ENCODE measurements at places on chromosomes 1 and 21.
A peak's percentile ranks its signal among the peaks of the same experiment; 100 is the strongest.

DNA sequence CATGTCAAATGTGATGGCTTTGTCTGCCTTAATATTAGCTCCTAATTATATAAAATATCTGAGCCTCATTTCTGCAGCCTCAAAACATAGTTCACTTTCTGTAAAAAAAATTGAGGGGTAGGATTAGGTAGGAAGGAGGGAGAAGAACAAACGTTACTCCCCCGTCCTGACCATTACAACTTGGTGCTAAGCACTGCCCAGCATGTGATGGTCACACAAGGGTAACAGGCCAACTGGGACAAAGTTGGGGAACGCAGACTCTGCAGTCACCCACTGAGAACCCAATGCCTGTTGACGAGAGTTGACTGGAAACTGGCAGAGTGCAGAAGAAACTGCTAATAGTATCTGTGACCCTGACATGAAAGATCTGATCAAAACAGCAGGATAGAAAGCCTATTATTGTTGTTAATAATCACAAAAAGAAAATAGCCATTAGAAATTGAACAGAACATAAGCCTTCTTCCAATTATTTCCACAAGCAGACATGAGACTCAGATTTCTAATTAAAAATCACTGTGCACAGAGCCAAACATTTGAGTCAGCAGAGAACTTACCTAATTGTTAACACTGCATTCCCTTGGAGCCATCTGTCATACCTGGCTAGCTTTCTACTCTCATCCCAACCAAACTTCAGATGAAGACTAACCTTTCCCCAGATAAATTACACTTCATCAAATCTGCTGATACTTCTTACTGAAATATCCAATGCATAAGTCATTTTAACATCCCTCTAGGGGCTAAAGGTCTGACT lies 5.5 kb downstream of the SORT1 start:
- DNase-seq, result no peak

GRCh38 chr1:93629101-93630059 lies 52.3 kb downstream of the BCAR3 start:
- DNase-seq, result peak; percentile 70

GRCh38 chr1:108129999-108130398 lies 70.1 kb downstream of the SLC25A24 start:
- DNase-seq, result no peak

DNA sequence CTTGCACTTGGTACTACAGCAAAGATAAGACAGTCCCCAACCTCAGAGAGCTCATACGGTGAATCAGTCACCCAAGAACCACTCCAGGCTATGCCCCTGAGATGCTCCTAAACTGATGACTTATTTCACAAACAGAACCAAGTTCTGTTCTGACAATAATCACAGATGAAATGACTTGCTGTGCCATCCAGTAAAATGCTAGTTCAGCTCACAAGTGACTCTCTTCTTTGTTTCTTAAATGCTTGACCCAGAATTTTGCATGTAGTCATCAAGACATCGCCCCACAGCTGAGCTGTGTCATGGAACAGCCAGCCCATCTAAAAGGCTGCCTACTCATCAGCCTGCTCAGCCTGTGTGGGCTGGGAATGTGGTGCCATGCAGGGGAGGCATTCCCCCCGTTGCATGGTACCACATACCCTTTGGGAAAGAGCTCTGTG lies 6.1 kb upstream of the SLC19A2 start:
- DNase-seq, result no peak

DNA sequence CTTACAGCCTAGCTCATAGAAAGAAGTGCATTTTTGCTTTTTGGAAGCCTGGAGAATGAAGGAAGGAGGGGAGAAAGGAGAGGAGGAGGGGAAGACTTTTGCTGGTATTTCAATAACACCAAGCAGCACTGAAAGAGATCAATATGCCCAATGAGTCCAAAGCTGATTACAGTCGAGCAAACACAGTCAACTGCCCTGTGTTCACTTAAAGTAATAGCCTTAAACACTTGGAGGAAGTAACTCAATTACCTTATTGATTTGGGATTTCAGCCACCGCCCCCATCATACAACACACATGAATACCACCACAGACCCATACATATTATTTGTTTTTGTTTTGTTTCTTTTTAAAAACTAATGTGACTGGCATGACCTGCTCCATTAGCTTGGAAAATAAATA lies 23.3 kb upstream of the RXRG start:
- DNase-seq, result no peak

DNA sequence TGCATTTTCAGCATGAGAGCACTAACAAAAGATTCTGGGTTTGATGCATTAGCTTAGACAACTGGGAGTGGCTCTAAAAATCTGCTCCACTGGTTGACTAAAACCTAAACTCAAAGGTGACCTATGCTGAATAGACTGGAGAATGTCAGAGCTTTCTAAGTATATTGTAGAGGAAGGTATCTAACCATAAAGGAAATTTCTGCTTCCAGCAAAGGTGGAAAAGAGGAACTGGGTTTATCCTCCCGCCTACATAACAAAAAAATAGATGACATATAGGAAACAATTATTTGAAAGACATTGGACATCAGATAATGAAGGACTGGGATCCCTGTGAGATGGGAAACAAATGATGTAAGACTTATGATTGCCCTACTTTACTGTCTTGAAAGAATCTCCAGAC lies 35.8 kb upstream of the CR2 start:
- DNase-seq, result no peak

DNA sequence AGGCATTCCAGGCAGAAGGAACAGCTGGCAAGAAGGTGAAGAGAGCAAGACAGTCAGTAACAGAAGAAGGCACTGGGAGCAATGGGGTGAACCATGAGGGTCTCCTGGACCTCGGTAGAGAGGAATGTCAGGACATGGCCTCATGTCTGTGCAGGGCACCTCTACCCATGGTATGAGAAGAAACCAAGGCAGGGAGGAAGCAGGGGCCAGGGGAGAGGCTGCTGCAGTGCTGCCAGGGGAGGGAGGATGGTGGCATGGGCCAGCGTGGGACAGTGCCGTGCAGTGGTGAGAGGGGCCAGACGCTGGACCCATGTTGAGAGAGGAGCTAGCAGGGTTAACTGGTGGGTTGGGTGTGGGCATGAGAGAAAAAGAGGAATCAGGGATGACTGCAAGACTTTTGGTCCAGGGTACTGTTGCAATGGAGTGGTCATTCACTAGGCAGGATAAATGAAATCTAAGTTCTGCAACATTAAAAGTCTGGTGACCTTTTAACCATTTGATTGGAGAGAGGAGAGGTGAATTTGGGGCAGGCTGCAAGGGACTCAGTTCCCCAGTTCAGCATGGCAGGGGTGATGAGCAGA lies 577.6 kb downstream of the MATN1 start:
- DNase-seq, result no peak

DNA sequence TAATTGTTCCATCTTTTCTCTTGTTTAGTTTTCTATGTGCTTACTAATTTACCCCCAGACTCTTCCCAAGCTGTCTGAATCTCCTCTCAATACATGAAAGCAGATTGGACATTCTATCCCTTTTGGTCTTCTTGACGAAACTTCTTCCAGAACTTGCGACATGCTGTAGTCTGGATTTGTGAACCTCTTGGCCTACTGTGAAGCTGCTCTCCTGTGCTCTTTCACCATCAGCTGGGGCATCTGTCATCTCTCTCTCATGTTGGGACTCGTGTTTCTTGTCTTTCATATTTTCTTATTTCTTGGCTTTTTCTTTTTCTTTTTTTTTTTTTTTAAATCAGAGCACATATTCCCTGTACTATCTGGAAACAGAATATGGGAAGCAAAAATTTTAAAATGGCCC lies 6.8 kb downstream of the CPT2 start:
- no peak for DNase-seq

DNA sequence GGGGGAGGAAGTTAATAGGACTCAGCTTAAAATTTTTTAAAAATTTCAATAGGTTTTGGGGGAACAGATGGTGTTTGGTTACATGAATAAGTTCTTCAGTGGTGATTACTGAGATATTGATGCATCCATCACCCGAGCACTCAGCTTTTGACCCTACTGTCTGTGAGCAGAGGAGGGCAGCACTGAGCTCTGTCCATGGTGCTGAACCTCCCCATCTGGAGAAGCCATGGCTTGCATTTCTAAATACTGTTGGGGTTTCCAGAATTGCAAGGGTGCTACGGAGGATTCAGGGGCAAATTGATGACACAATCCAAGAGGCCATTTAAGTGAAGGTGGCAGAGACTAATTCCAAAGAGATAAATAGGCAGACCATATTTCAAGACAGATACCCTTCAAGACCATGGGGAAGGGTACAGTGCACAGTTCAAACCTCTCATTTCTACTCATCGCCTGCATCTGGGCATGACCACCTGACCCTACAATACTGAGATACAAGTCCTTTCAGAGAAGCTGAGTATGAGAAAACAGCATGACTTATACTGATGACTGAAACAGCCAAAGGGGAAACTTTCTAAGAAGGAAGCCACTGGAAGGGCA lies 17.2 kb downstream of the SYT2 start:
- peak; percentile 28 for DNase-seq

DNA sequence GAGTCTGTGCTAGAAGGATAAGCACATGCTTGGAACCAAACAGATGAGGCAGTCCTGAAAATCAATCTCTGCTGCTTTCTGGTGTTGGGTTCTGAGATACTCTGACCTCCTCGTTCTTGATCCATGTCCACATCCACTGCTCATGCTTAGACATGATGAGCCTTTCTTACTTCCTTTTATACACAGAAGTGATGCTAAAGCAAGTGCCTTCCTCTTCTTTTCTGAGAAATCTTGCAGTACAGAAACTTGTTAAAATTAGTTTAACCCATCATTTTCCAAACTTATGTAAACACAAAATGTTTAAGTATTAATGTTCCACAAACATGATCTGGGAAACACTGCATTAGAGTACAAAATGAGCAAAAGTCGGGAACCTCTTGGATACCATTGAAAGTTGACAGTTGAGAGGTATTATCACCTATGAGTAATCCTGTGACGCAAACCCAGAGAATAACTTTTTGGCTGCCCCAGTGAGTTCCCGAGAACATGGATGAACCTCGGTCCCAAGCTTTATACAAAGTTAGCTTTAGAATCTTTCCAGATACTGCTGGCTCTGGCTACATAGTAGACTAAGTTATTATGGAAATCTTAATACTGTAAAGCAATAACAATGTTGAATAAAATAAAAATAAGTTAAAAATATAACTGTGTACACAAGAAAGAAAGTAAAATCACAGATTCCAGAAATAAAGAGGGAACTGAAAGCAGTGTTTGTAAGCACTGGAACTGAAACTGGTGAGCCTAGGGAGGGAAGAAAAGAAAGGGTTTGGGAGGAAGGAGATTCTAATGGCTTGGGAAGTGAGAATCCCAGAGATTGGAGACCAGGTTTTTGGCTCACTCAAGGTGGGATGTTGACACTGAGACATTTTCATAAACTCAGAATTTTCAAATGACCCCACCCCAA lies 429.3 kb upstream of the RUNX1 start:
- DNase-seq, result no peak

DNA sequence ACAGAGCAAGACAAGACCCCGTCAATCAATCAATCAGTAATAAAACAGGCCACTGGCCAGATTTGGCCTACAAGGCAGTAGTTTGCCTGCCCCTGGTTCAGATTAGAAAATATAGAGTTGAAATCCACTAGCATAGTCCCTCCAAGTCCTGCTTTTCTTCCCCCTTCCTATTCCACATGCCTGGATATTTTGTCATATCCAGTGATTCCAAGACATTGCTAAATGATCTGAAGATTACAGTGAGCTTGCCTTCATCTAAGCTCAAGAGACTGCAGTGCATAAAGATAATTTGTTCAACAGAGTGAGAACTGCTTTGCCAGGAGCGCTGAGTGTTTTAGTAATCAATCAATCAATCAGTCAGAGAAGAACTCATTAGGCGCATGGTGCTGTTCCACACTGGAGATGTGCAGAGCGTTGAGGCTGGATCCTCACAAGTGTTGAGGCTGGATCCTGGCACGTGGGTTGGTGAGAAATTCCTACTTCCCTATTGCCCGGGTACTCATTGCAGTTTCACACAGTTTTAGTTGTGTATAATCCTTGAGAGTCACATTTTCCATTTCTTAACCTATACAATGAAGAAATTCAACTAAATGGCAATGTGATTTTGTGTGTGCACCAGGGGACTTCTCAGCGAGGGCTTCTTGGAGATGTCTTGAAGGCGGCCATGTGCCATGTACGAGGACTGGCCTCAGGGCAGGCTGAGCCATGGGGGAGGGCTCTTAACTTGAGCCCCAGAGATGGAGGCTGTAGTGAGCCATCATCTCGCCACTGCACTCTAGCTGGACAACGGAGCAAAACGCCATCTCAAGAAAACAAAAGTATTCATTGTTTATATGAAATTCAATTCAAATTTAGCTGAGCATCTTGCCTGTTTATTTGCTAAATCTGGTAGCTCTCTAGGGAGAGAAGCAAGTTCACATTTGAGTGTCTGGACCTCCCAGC lies 76.3 kb downstream of the TOMM20 start:
- no peak for DNase-seq

GRCh38 chr21:15894596-15894995 lies 164.8 kb downstream of the USP25 start:
- peak; percentile 45 for DNase-seq

GRCh38 chr1:185719021-185719420 lies 15.2 kb upstream of the HMCN1 start:
- peak; percentile 83 for DNase-seq

DNA sequence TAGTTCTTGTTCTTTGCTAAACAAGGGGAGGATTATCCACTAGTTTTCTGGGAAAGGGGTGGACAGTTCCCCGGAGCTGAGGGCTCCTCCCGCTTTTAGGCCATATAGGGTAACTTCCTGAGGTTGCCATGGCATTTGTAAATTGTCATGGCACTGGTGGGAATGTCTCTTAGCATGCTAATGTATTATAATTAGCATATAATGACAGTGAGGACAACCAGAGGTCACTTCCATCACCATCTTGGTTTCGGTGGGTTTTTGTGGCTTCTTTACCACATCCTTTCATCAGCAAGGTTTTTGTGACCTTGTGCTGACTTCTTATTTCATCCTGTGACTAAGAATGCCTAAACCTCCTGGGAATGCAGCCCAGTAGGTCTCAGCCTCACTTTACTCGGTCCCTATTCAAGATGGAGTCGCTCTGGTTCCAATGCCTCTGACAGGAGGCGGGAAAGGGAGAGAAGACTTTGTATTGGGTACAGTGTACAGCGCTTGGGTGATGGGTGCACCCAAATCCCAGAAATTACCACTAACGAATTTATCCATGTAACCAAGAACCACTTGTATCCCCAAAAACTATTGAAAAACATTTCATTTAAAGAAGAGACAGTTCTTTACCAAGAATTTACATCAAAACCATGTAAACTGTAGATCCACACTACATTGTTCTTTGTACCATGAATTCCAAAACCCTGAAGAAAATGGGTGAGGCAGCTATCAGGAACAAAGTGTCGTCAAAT lies 8.7 kb upstream of the SLC2A5 start:
- peak; percentile 84 for DNase-seq

DNA sequence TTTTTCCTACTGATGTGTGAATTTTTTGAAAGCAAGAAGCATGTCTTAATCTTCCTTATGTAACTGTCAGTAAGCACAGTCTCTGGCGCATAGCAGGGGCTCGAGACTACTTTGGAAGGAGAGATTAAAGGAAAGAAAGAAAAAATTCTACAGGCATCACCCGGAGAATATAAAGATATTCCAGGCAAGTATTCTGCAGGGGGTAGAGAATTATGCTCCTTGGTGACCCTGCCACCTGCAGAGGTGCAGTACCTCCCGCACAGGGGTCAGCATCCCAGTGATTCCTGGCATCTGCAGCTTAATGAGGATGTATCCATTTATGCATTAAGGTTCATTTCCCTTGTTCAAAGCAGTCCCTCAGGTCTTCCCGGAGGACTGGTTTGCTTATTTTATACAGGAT lies 87.6 kb upstream of the WLS start:
- DNase-seq, result no peak

- no peak for DNase-seq
Observed at GRCh38 chr1:177310326-177310725, 139.6 kb downstream of the BRINP2 start.

- DNase-seq, result no peak
Observed at GRCh38 chr1:92026806-92027205, 3.0 kb upstream of the EPHX4 start.

GRCh38 chr21:45164124-45164511 lies 89.7 kb downstream of the ADARB1 start:
- DNase-seq, result no peak

All from RCC 7860 (cell line).